Smooth muscle cell of the brain vasculature (primary cell): ENCODE measurements at places on chromosomes 16 and 17.

- DNase-seq, result no peak
Observed at GRCh38 chr16:17828012-17828411, 357.3 kb upstream of the XYLT1 start.

DNA sequence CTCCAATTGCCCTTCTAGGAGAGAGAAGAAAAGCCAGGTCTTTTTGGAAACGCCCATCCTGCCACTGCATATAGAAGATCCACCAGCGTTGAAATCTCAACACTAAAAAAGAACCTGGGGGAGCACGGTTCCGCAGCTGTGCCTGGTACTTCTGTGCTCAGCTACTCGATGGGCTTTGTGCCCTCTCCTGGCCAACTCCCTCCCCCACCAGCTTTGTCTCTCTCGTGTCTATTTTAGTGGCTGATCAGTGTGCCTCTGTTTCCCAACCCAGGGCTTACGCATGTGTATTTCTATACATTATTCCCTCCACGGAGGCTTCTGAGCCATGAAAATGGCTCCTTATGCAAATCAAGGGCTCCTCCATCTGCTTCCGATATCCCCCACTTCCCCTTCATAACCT is 83.5 kb downstream of the RBFOX3 start:
- DNase-seq, result no peak

- DNase-seq, result no peak
Observed at GRCh38 chr17:78717431-78717980, 64.6 kb downstream of the CYTH1 start.

DNA sequence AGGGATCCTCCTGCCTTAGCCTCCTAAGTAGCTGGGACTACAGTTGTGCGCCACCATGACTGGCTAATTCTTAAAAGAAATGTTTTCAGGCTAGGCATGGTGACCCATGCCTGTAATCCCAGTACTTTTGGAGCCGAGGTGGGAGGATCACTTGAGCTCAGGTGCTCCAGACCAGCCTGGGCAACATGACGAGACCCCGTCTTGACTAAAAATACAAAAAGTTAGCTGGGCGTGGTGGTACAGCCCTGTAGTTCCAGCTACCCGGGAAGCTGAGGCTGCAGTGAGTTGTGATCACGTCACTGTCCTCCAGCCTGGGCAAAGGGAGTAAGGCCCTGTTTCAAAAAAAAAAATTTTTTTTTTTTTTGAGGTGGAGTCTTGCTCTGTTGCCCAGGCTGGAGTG is 173.1 kb downstream of the SEC14L1 start:
- no peak for DNase-seq

DNA sequence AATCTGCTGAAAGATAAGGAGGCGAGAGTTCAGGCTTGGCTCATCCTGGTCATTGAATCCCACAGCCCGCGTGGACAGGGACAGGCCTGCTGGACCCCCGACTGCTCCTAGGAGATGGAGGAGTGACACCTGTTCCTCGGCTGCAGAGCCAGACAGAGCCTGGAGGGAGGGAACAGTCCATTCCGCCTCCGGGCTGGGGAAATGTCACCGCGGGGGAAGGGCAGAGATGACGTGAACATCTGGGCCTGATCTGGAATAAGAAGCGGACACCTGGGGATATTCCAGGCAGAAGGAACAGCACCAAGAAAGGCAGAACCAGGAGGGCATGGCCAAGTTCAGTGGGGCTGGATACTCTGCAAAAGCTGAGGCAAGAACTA is 1.5 kb downstream of the ZNF747 start:
- no peak for DNase-seq

DNA sequence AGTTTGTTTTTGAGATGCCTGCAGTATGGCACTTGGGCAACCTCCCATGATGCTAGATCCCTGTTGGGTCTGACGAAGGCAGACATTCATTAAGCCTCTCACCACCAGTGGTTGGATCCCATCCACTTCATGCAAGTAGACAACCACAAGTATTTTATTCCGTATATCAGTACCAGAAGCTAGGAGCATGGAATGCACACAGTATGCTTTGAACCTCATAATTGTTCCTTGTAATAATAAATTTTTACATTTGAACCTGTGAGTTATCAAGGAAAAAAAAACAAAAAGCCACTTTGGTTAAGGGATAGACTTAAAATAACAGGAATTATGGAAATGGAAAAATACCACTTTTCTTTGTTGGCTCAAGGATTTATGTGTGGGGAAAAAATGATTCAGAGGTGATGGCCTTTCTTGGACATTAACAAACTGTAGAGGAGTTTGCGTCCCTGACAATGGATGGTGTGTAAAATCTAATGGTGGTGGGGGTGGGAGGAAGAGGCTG is 107.1 kb upstream of the KCNJ16 start:
- peak; percentile 84 for DNase-seq

DNA sequence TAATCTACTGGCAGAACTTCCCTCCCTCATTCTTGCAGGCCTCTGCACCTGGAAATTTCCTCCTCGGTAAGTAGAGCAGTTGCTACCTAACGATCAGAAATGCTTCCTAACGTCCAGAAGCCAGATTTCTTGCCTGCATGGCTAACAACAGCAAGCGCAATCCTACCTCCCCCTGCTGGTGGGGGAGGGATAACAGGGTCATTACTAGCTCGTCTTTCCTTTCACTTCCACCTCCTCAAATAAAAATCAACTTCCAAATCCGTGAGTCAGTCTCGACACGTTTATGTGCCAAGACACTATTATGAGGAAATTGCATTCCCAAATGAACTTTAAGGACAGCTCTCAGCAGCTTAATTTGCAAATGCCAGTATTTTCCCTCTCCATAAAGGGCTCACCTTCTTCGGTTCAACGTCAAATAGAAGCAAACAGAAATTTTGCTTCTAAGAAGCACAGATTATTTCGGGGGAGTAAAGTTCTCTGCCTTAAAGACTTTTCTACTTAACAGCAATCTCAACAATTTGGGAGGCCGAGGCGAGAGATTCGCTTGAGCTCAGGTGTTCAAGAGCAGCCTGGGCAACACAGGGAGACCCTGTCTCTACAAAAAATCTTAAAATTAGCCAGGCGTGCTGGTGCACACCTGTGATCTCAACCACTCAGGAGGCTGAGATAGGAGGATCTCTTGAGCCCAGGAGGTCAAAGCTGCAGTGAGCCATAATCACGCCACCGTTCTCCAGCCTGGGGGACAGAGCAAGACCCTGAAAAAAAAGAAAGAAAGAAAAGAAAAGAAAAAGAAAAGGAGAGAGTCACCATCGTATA is 188.6 kb upstream of the PSMD7 start:
- no peak for DNase-seq

GRCh38 chr17:78154903-78155811 is 9.0 kb downstream of the C17orf99 start:
- DNase-seq, result no peak

- DNase-seq, result no peak
Observed at GRCh38 chr16:84735849-84736586, 36.2 kb downstream of the USP10 start.

DNA sequence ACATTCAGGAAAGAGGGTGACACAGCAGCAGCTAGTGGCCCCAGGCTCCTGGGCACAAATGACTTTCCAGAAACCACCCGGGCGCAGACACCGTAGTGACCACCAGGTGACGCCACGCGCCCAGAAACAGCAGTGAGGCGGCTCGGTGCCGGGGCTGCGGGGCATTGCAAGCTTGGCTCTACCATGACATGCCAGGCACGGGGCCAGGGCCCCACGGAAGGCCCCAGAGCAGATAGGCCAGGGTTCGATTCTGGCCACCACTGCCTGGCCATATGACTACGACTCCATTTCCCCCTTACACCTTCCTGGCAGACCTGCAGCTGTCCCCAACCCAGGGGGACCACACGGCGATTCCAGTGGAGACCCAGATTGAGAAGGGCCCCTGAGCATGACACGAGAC is 6.7 kb downstream of the RHBDF1 start:
- DNase-seq, result no peak

DNA sequence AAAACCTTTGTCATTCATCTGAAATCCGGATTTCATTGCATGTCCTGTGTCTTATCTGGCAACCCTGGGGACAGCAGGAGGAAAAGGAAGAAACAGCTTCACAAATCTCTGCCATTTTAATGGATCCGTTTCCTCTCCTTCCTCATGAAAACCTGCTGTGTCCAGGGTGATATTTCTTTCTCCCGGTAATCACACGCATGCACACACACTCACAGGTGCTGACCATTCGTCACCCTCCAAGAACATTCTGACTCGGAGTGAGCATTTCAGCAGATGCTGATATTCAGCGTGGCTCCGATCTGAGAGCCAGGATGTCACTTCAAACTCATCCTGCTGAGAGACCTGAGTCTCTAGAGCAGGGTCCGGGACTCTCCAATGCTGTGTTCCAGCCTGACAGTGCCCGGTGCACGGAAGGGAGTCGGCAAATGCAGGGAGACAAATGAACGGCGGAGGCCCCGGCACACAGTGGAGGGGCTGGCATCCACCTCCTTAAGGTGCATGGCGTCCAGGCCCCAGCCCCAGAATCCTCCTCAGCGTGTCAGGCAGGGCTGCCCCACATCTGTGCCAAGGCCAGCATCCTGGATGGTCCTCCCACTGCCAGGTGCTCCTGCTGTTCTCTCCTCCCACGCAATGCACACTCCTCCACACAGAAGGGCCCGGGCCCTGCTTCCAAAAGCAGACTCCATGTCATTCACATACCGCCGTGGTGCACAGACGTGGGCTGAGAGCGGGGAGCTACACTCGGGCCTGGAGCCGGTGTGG is 70.7 kb downstream of the RBFOX3 start:
- DNase-seq, result no peak

- no peak for DNase-seq
Observed at GRCh38 chr17:66487121-66487520, 184.7 kb downstream of the PRKCA start.
